ENCODE measurements at places on chromosomes 1 and 21.

- DNase-seq = no peak
These were observed 19.4 kb downstream of the FYB2 start for GRCh38 chr1:56799605-56800400.

GRCh38 chr1:191913260-191913977 lies 244.8 kb upstream of the RGS18 start:
- no peak for DNase-seq

- DNase-seq = peak; percentile 97
These were observed 23.1 kb upstream of the UMODL1 start for GRCh38 chr21:42047821-42048613.

DNA sequence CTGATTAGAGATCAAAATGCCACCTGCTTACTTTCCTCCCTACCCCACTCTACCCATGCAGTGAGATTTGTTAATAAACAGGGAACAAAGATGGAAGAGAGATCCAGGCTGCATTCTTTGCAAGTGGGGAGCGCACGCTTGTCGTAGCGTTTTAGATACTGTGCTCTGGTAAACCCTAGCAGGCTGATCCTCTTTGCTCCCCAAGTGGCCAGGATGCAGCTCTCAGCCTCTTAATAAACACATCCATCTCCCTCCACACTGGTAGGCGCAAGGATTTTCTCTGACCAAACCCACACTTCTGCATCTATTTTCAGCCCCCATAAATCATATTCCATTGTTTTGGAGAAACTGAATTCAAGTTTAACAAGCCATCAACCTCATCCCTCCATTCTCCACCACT lies 2.9 kb downstream of the PGBD5 start:
- no peak for DNase-seq

GRCh38 chr1:48047116-48047515 lies 49.9 kb upstream of the TRABD2B start:
- no peak for DNase-seq

- peak; percentile 63 for DNase-seq
These were observed 1.3 kb downstream of the ZBTB7B start for GRCh38 chr1:155003766-155004351.

GRCh38 chr1:157628773-157629172 lies 30.9 kb upstream of the FCRL4 start:
- no peak for DNase-seq

GRCh38 chr1:239547987-239548386 lies 161.6 kb downstream of the CHRM3 start:
- DNase-seq = no peak

DNA sequence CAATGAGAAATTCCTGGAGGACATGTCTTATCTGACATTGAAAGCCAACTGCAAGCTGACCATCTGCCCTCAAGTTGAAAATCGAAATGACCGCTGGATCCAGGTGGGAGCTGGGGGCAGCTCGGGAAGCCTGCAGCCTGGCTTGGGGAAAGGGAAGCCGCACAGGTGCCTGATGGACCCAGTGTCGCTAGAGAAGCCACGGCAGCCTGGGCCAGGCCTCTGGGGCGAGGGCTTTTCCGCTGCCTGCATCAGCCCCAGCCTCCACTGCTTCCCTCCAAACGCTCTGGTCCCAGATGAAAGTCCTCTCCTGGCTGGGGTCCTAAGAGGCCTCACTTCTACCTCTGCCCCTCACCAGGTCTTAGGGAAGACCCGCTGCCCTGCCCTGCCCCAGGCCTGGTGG lies 18.8 kb upstream of the PADI3 start:
- DNase-seq = no peak

DNA sequence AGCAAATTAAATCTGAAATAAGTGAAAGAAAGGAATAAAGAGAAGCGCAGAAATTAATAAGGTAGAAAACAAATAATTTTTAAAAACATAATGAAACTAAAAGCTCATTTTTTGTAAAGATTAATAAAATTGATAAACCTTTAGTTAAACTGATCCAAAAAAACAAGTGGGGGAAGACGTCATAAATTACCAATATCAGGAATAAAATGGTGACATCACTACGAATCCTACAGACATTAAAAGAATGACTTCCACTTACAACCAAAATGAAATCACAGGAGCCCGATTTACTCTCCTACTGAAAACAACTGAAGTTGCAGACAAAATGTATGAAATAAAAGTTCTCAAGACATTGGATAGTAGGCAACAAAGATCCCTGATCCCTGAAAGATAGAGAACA lies 68.1 kb upstream of the IFFO2 start:
- no peak for DNase-seq

- no peak for DNase-seq
These were observed 7.0 kb downstream of the EPHA8 start for GRCh38 chr1:22570140-22570909.

DNA sequence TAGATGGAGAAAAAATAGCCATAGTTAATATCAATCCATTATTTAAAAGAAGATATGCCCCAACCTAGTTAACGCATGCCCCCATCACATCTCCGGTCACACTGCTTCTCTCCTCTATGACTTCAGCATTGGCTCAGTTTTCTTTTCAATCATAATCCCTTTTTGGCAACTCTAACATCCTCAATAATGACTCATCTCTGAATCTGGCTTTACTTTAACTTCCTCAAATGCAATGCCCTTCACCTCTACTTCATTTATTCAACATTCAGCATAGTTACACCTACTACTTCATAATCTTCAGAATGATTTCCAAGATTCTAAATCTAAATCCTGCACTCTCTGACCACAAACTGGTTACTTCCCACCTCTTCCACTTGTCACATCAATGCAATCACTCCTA lies 417.3 kb downstream of the USH2A start:
- no peak for DNase-seq

- no peak for DNase-seq
These were observed 309.9 kb downstream of the ADGRL2 start for GRCh38 chr1:82110366-82111254.

DNA sequence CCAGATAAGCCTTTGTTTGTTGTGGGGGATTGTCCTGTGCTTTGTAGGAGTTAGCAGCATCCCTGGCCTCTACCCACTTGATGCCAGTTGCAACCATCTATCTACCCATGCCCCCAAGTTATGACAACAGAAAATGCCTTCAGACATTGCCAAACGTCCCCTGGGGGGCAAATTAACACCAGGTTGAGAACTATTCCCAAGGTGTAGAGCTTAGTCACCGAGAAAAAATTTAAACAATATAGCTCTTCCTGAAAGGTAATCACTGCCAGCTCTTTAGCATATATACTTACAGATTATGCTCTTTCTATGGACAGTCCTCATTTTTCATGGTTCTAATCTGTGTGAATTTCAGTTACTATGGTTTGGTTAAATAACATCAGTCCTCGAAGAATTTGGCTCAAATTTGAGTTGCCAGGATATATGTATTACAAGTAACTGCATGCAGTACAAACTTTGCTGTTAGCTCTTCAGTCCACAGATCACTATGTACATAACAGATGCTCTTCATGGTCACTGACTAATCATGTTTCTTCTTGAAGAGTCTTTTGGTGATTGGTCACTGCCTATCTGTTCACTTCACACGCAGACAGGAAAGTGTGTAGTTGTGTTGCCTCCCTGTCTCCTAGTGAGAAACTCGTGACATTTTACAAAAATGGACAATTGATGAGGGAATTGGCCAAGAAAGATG lies 25.2 kb downstream of the MAPKAPK2 start:
- no peak for DNase-seq

GRCh38 chr1:220717800-220718640 lies 27.9 kb downstream of the C1orf115 start:
- DNase-seq = no peak

- DNase-seq = no peak
These were observed 41.1 kb downstream of the NGF start for GRCh38 chr1:115296981-115297380.

DNA sequence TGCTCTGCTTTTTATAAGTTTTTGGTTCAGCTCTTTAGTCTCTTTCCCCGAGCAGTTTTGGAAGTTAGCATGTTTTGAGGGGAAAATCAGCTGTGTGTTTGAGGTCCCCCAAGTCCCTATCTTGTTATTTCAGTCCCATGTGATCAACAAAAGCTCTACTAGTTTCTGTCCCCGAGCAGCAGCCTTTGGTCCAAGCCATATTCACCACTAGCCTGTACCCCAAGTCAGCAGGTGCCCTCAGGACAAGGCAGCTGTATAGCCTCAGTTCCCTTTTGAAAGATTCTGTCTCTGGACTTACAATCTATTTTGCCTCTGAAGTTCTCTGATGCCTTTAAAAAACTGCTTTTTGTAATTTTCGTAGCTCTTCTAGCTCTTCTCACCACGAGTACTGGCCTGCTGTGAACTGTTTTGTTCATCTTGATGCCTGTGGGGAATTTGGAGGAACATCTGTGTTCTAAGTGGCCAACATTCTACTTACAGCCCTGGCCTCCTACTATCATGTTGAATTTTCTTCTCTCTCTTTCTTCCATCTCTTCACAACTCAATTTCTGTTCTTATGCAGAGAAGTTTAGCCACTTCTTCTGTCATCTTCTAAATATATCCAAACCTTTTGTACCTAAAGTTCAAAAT lies 16.7 kb downstream of the UAP1 start:
- DNase-seq = no peak

DNA sequence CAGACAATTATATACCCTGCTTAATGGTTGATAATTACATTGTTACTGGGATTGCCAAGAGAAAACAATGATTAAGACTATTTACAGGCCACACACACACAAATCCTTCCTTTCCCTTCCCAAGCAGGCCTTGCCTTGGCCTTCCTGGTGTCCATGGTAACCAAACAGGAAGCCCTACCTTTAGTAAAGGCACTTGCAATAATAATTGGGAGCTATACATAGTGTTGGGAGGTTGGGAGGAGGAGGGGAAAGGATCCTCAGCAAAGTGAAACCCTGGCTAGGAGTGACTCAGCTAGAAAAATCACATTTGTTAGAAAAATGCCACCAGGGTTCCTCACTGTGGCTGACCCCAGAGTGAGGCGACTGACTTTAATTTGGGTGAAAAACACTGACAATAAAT lies 122.3 kb upstream of the ADAR start:
- peak; percentile 69 for DNase-seq

- DNase-seq = no peak
These were observed 120.9 kb downstream of the KCNN3 start for GRCh38 chr1:154749078-154749760.

- no peak for DNase-seq
These were observed 156.9 kb downstream of the TOMM20 start for GRCh38 chr1:234971586-234972297.

- no peak for DNase-seq
These were observed 228.1 kb downstream of the C1orf94 start for GRCh38 chr1:34404804-34405203.

- DNase-seq = no peak
These were observed 282.5 kb upstream of the PLXNA2 start for GRCh38 chr1:208526613-208527125.

- DNase-seq = no peak
These were observed 27.0 kb upstream of the NID1 start for GRCh38 chr1:236091933-236092318.

- DNase-seq = no peak
These were observed 903.7 kb downstream of the ADGRL2 start for GRCh38 chr1:82704393-82704792.

- no peak for DNase-seq
These were observed 9.0 kb upstream of the RNF186 start for GRCh38 chr1:19824036-19824435.

DNA sequence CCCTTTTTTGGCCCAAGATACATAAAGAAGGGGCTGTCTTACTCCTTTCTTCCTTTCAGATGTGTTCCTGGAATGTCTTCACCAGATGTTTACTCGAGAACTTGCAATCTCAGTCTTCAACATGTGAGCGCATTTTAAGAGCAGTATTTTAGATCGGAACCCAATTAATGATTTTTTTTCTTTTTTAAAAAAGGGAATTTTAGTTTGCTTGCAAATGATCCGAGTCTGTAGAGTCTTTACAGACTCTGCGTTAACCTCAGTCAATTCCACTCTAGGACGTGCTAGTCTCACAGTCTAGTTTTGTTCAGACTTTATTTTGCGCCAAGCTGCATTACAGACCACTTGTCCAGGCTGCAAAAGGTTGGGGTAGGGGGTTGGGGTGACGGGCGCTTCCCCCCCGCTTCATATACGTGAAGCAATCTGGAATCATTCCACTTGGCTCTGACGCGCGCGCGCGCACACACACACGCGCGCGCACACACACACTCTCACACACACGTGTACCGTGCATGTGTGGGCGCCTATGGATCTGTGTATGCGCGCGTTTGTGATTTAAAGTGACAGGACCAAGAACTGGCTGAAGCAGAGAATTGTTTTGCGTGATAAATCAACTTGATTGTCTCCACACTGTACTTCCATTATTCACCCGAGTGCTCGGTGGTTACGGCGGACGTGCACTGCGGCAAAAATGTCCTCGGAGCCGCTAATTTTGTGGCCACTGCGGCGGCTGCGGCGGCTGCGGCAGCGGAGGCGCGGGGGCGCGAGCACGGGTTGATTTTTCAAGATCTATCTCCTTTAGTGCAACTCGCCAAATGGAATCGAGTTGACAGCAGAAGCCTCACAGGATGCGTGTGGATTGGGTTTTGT lies 25.6 kb upstream of the NFIA start:
- DNase-seq = peak; percentile 34

GRCh38 chr1:2532485-2533160 lies 2.6 kb upstream of the HES5 start:
- DNase-seq = no peak

DNA sequence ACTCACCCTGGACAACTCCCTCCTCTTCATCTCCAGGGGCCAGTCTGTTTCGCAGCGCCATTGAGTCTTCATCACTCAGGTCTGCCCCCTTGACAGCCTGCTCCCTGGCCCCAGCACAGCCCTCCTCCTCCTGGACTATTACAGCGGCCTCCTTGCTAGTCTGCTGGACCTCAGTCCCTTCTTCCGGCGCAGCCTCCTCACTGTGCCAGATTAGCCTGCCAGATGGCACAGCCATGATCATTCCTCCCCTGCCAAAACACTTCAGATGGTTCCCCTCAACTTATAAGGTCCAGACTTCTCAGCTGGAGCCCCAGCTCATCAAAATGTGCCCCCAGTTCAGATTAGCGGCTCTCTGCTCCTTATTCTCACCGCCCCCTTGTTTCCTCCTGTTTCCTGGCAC lies 7.0 kb upstream of the CELSR2 start:
- DNase-seq = no peak

DNA sequence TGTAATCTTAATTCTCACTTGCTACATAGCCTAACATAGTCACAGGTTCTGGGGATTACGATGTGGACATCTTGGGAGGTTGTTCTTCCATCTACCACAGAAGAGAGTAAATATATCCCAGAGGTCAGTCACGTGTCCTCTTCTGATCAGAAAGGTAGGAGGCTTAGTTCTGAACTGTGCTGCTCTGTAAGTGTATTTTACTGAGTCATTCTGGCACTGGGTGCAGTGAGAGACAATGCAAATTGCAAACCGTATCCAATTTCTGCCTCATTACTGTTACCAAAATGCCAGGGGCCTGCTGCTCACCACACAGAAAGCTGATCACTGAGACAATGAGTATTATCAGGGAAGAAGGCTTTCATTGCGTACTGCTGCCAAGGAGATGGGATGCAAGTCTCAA lies 104.0 kb downstream of the GABPA start:
- DNase-seq = no peak

DNA sequence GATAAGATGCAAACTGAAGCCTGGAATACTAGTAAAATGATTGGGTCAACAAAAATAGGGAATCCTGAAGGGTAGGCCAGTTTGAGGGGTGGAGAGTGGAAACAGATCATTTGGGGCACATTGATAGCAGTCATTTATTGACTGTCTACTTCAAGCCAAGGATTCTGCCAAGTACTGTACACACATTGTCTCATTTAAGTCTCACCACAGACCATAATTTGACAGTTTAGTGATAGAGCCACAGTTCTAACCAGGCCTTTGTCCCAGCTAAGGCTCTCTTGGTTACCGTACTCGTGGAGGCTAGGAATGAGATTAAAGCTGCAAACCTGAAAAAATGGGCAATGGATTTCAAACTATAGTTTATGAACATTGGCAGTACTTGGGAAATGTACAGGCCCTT lies 11.2 kb downstream of the RBM15 start:
- DNase-seq = no peak
